ENCODE measurements at places on chromosomes 2 and 18. TPM values are rescaled to one million over a fixed set of nuclear protein-coding genes. Genes with fewer than 3 reads are reported as not detected.

MPHOSPH10 gene
- total RNA-seq: 31.9 TPM

MYO3B gene
- 0.18 TPM for total RNA-seq

CD226 gene
- 1.9 TPM for total RNA-seq

ALLC gene
- total RNA-seq: not detected

MERTK gene
- 13.7 TPM for total RNA-seq

UGT1A5 gene
- total RNA-seq: 0.67 TPM

COL5A2 gene
- 15.7 TPM for total RNA-seq

Data from esophagus squamous epithelium (tissue), 5 donors.